ENCODE measurements at places on chromosomes 12 and 14.

- no peak for DNase-seq
These were observed 6.4 kb upstream of the TMED10 start for GRCh38 chr14:75182821-75183220.

DNA sequence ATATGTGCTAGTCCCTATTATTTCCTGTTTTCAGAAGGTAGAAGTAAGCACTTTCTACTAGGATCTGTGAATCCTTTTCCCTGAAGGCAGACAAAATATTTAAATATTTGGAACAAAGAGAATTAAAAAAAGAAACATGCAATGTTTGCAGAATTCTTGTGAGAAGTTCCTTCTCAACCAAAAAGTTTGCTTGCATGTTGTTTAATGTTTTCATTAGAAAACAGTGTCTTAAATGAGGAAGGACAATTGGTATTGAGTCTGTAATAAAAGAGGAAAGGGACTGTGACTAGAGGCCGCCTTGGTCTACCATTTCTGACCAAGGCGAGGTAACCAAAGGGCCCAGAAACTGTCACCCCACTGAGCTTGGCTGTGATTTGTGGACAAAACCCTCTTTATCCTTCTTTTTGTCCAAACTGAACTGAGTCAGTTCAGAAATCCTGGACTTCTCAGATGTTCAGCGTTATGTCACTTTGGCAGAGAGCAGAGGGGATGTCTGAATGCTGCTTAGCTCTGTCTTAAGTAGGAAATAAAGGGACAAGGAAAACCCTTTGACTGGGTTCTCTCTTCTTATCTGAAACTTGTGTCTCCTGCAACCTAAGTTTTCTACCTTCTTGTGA, 129.8 kb upstream of the CPM start:
- no peak for DNase-seq

DNA sequence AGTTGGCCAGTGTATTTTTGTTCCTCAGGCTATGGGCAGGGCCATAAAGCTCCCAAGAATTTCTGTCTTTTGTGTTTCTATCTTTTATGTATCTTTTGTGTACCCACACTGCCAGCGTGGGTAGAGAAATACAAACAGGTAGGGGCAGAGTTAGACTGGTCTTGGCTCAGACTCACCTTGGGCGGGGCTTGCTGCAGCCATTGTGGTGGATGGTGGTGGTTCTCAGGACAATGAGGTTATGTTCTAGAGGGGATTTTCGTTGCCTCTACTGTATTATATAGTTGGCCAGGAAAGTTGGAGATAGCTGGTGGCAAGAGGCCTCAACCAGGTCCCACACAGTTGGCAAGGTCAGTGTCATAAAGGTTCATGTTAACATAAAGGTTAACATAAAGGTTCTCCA, 977.5 kb upstream of the LRFN5 start:
- DNase-seq = no peak

- DNase-seq = no peak
These were observed 7.7 kb upstream of the IFNG-AS1 start for GRCh38 chr12:67981287-67982162.

- no peak for DNase-seq
These were observed 10.9 kb upstream of the TESC start for GRCh38 chr12:117109943-117110635.

- DNase-seq = no peak
These were observed 126.8 kb downstream of the TMTC1 start for GRCh38 chr12:29656762-29657538.

DNA sequence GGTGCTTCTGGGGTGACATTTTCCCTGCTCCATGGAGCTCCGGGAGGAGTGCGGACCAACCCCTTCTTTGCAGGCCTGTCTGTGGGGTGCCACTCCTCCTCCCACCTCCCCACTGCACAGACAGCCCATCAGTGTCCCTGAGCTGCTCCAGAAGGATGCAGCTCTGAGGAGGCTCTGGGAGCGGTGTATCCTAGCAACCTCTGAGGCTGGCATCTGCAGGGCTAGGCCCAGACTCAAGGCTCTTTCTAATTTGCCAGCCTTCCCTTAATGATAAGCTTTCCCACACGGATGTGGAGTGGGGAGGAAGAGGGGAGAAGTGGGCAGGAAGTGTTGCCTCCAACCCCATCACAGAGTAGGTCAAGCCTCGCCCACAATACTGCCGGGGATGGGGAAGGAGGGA, 59.7 kb downstream of the CALM1 start:
- DNase-seq = no peak

DNA sequence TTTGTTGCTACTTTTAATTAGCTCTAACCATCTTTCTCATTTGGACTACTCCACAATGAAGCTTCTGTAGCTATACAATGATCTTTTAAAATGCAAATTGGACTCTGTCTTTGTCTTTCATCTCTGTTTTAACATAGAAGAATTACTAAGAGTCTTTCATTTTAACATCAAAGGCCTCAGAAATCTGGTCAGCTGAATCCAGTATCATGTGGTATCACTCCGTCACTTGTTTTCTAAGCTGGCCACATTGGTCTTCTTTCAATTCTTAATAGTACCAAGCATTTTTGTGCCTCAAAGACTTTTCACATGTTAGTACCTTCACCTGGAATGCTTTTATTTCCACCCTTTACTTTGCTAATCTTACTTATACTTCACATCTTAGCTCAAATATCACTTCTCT, 95.5 kb upstream of the SLC16A7 start:
- DNase-seq = no peak

DNA sequence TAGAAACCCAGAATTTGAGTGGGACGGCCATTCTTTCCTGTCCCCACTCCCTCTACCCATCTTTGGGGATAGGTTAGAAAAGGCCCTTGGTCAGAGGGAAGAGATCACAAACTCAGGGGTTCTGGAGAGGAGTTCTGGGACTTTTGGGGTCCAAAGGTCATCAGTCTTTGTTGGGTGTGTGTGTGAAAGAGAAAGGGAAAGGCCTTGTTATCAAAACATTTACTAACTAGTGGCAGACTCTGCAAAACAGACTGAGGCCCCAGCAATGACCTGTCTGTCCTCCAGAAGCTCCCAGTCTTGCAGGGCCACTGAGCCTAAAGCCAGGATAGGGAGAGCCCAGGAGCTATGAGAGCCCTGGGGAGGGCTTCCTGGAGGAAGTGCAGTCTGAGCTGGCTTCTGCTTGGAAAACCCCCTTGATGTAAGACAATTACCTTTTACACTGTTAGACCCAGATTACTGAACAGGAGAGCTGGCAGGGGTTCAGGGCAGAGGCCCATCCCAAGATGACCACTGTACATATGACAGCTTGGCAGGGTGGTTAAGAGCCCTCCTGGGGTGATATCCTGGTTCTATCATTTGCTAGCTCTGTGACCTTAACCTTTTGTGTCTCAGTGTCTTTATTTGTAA, 429.1 kb upstream of the CCDC196 start:
- no peak for DNase-seq

DNA sequence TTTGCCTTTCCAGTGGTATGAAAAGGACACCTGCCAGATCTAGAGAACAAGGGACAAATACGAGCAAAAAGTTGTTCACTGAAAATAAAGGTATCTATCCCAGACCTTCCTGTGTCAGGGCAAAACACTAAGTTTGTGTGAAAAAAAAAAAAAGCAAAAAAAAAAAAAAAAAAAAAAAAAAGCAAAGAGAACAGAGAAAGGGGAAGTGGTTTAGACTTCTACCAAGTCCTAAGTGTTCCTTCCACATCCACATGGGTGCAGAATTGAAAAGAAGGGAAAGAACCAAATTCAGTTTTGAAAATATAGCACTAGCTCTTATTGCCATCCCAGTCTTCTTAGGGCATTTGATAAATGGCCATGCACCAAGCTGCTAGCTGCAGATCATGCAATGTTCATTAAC, 41.7 kb downstream of the ZCRB1 start:
- DNase-seq = no peak

DNA sequence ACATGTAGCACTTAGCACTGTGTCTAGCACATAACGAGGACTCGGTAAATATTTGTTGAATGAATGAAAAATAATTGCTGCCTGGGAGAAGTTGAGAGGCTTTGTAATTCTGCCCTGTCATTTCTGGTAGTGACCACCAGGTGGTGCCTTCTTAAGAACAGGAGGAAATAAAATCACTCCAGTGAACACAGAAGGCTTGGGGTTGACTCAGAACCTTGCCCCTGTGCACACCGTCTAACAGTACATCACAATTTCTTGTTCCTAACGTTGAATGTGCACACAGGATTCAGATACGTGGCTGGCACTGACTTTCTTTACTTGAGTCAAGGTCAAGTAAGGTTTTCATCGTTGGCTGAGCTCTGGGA, 91.8 kb downstream of the RGS6 start:
- DNase-seq = peak; percentile 19

GRCh38 chr14:105939810-105940508, 413.6 kb downstream of the TMEM121 start:
- DNase-seq = no peak

- no peak for DNase-seq
These were observed 177.5 kb upstream of the CAND1 start for GRCh38 chr12:67091678-67092077.

GRCh38 chr12:132196873-132197390, 52.7 kb downstream of the NOC4L start:
- DNase-seq = no peak

DNA sequence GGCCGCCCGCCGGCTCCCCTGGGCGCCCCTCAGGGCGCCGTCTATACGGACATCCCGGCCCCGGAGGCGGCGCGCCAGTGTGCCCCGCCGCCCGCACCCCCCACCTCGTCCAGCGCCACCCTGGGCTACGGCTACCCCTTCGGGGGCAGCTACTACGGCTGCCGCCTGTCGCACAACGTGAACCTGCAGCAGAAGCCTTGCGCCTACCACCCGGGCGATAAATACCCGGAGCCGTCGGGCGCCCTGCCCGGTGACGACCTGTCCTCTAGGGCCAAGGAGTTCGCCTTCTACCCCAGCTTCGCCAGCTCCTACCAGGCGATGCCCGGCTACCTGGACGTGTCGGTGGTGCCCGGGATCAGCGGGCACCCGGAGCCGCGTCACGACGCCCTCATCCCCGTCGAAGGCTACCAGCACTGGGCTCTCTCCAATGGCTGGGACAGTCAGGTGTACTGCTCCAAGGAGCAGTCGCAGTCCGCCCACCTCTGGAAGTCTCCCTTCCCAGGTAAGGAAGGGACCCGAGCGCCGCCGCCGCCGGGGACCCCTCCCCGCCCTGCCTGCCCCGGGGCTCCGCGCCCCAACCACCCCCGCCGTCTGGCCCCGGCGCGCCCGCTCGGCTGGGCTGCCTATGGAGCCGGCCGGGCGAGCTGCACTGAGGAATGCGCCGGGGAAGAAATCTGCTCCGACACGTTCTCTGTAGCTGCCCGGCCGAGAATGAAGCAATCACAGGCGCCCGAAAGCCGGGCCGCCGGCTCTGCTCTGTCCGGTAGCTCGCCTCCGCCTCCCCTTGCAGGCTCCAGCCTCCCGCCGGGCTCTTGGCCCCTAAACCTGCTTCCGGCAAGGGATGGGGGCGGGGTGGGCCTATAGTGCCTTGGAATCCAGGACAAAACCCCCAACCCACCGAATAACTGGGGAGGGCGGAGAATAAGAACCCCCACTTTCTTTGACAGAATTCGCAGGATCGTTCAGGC, 794 bp downstream of the HOXC13 start:
- no peak for DNase-seq

DNA sequence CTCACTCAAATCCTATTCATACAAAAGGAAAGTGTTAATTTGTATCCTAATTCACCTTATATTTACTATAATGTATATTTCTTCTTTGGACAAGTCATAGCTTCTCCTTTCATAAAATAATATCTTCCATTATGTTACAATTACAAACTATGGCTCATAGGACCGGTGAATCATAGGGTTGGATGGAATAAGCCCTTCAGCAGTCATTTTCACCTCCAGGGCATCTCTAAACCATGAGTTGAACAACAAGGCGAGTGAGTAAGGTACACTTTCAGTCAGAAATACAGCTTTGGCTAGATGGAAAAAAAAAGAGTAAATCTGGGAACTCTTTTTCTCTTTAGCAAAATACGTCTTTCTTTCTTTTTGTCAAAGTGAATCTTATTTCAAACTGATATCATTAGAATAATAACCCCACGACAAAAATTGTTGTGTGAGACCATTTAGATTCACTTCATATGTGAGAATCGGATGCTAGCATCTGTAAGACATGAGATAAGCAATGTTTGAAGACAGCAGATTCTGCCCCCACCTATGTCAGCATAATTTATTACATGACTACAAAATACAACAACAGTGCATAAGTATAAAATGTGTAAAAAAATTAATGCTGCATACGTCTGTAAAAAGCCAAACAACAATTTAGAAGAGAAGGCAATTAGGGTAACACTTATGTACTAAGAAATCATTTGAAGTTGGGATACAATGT, 184.4 kb upstream of the SLC38A2 start:
- no peak for DNase-seq

All from activated naive CD8-positive, alpha-beta T cell treated with anti-CD3 and anti-CD28 coated beads for 36 hours (primary cell).